ENCODE measurements at places on chromosomes 6 and 20.

DNA sequence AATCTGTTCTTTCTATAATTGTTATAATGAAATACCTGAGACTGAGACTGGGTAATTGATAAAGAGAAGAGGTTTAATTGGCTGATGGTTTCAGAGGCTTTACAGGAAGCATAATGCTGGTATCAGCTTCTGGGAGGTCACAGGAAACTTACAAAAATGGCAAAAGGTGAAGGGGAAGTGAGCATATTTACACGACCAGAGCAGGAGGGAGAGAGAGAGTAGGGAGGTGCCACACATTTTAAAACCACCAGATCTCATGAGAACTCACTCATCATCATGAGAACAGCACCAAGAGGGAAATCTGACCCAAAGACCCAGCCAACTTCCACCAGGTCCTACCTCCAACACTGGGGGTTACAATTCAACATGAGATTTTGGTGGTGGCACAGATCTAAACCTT lies 2.6 kb upstream of the SIRPB1 start:
- no peak for DNase-seq

- peak; percentile 34 for DNase-seq
Observed at GRCh38 chr6:34810017-34810882, 18.4 kb downstream of the BLTP3A start.

DNA sequence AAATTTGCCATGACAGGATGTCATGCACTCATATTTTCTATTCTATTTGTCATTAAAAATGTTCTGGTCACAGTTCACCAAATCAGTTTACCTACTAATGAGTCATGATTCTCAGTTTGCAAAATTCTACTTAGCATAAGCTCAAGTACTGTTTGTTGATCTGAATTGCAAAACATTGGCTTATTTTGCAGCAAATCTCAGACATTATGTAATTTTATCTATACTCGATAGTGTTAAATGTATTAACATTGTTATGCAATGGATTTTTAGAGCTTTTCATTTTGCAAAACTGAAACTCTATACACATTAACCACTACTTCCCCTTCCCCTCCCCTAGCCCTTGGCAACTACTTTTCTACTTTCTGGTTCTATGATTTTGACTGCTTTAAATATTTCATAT lies 213.8 kb upstream of the ZFP64 start:
- no peak for DNase-seq

DNA sequence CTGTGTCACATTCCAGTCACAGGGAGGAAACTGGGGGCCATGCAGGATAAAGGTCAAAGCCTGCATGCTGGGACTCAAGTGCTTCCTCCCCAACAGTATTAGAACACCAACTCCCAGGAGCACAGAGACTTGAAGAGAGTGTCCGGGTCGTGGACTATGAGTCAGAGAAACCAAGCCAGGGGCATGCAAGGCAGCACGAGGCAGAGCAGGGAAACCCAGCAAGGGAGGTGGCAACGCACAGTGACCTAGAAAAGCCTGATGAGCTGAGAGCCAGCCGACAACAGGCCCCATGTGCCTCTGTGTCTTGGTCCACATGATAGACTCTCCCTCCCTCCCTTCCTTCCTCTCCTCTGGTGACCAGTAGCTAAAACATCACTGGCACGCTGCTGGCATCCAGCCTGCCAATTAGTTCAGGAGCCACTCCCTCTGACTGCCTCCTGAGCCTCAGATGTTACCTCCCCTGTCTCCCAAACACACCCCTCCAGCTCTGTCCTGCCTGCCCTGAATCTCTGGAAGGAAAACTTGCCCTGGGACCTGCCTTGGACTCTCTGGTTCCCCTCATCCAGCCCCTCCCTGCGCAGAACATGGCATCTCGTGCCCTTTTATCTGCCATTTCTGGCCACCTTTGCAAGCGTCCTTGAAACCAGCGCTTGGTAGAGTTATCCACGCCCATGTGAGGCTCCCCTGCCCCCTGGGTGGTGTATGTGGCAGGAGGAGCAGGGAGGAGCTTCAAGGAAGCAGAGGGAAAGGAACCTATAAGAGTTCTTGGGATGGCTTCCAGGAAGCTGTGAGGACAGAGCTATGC lies 16.2 kb upstream of the RNF39 start:
- DNase-seq = peak; percentile 59

DNA sequence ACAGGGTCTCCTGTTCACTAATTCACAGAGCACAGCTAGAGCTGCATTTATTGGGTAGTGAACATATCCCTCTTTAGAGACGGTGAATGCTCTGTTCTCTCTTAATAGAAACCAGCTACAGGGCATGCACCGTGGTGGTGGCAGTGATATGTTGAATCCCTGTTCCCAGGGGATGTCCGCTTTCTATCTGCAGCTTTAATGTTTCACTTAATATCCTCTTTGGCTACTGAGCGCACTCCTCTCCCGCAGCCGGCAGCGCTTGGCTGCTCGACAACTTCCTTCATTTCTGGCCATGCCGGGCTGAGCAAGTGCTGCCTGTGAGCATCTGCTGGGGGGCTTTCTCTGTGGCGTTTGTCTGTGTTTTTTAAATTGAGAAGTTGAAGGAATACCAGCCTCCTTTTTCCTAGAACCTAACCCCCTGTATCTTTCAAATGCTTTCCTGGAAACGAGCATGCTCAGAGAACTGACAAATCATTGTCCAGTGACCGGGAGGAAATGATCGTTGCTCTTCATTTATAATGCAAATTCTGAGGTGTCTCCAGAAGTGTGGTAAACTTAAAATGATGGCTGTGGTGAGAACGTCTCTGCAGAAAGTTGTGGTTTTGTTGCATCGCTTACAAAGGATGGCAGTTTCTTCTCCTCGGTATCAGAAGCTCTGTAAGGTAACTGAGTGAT lies 297.9 kb downstream of the UTRN start:
- peak; percentile 30 for DNase-seq

GRCh38 chr6:127202676-127203075 lies 64.0 kb upstream of the RNF146 start:
- DNase-seq = no peak

DNA sequence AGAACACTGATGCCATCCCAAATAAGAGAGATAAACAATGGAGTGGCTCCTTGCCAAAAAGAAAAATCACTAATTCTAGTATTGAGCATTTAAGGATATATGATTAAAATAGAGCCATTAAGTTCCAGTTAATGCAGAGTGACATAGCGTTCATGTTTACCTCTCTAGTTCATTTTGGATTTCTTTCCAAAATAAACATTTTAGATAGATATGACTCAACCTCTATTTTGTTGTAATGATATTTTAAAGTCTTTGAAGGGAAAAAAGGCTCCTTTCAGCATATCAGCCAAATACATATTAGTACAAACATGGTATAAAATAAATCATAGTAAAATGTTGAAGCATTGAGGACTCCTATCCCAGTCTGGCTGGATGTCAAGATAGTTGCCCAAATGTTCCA lies 33.4 kb downstream of the RWDD2A start:
- peak; percentile 39 for DNase-seq

- DNase-seq = peak; percentile 72
Observed at GRCh38 chr6:133806382-133807140, 82.4 kb upstream of the TCF21 start.

DNA sequence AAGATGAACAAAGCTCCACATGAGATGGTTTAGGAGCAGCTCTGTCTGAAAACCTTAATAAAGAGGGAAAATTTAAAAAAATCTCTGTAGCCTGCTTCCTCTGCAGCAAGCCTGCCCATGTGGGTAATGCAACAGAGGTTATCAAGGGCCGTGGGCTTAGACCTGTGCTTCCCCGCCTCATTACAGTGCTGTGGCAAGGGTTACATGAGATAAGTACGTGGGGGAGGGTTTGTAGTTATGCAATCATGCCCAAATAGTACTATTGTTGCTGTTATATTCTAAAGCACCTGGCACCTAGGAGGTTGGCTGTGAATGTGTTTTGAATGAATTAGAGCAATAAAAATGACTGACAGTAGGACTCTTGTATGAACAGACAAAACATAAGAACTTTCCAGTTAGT lies 68.3 kb downstream of the PKHD1 start:
- DNase-seq = no peak

- peak; percentile 93 for DNase-seq
Observed at GRCh38 chr20:1242530-1242929, 16.7 kb downstream of the RAD21L1 start.

- no peak for DNase-seq
Observed at GRCh38 chr20:64143018-64143801, 21.0 kb upstream of the MYT1 start.

DNA sequence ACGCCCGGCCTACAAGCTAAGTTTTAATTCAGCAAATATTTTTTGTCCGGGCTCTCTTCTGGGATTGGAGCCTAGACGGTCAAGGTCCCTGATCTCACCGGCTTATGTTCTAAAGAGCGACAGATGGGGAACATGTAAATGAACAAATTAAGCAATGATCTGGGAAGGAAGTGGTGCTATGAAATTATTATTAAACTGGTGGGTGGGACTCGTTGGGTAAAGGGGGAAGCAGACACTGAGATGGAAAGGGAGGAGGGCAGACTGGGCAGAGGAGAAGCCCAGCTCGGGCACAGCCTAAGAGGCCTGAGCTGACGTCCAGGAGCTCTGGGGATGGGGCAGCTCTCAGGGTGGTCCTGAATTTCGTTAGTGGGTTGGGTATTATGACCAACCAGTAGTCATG lies 81.8 kb upstream of the AGPAT4 start:
- no peak for DNase-seq

- DNase-seq = no peak
Observed at GRCh38 chr6:150142097-150142669, 661 bp upstream of the PPP1R14C start.

DNA sequence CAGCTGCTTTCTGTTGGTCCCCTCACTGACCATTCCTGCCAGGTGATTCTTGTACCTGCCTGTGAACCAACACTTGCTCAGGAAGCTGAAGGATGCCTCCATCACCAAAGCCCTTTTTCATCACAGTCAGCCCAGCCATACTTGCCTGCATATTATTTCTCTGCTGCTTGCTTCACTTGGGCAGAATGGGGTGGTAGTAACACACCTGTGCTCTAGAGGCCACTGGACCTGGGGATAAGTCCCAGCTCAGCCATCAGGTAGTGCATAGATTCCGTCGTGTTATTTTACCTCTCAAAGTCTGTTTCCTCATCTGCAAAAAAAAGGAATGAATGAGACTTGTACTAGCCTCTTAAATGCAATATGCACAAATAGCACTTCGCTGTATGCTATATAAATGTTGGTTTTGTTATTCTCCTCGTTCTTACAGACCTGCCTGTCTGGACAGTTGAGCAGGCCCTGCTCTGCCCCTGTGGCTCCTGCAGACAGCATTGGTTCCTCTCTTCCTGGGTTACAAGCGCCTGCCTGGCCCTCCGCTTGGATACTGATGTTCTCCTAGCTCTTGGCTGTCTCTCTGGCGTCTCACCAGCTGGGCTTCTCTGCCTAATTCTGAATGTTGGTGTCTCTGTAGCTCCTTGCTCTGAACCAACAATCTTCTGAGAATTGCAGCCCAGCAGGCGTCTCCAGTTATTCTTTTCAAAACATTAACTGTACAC lies 151.8 kb downstream of the UNC5CL start:
- no peak for DNase-seq

GRCh38 chr20:31274441-31274840 lies 17.0 kb downstream of the DEFB115 start:
- DNase-seq = no peak

DNA sequence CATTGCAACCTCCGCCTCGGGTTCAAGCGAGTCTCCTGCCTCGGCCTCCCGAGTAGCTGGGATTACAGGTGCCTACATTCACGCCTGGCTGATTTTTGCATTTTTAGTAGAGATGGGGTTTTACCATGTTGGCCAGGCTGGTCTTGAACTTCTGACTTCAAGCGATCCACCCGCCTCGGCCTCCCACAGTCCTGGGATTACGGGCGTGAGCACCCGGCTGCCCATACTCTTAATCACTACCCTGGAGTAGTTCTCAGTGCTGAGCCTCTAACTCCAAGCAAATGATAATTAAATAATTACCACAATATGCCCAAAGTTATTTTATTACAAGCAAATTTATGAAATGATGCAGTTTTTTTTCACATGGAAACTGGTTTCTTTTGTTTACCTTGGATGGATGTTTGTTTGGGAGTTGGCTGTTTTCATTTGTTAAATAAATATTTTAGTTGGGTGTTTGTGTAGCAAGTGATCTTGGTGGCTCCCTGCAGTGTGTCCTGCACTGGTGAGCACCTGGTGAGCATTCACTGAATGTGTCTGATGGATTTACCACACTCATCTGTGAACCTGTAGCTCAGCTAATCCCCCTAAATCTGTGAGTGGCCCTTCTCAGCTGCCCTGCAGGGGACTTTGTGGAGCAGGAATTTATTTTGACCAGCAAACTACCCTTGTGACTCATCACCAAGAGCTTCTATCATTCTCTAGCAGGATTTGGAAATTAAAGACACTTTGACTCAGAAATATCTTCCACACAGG lies 36.9 kb downstream of the UTRN start:
- DNase-seq = peak; percentile 65

GRCh38 chr20:52812231-52812847 lies 159.8 kb upstream of the TSHZ2 start:
- DNase-seq = no peak

DNA sequence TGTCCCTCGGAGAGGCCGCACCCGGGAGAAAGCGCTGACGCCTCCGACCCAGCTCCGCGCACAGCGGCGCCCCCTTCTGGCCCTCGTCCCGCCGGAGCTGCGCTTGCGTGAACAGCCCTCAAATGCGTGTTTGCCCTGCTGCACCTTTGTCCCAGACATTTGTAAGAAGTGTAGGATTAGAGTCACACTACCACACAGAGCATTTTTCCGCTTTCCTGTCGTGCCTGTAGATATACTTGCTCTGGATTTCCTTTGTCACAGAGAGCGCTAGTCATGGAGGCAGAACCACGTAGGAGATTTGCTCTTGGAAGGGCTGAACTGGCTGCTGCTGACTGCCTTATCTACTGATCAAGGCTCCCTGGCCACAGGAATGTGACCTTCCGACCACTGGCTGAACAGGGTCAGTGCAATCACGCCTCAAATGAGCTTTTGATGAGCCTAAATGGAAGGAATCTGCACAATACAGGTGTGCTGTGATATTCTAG lies 62.3 kb downstream of the PAX1 start:
- DNase-seq = no peak

DNA sequence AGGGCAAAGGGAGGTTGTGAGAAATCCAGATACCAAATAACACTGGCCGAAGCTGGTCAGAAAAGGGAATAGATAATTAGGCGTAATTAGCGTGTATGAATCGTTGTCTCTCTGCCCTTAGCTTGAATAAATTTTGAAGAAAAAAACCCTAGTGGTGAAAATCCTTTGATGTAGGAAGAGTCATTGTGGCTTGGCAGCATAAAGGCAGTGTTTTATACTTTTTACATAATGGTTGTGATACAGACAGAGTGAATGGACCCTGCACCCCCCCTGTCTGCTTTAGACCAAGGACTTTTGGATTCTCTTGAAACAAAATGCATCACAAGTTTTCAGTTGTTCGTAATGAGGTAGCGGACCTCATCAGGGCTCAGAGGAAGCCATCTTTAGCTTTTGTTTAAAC lies 126.5 kb downstream of the AFG1L start:
- no peak for DNase-seq

DNA sequence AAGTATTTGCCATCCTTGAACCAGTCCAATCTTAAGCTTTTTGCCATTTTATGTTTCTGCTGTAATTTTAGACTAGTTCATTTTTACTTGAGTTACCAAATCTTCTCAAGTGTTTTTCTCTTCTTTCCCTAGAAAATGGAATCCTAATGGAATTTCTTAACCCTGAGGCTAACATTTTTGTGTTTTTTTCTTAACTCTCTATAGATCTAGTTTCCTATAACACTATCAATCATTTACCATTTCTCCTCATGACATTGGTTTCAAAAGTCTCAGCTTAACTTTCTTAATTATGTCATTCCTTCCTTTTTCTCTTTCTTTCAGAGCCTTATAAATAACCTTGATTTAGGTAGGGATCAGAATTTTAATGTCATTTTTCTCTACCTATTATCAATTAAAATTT lies 54.8 kb downstream of the SENP6 start:
- no peak for DNase-seq

GRCh38 chr6:16637635-16638034 lies 123.6 kb downstream of the ATXN1 start:
- no peak for DNase-seq

Data from IMR-90 (cell line).